Epithelial cell of proximal tubule (primary cell): ENCODE measurements at places on chromosomes 16 and 17. TPM values are rescaled to one million over a fixed set of nuclear protein-coding genes. Genes with fewer than 3 reads are reported as not detected.

KDM8 gene
- total RNA-seq: 2.6 and 13.8 TPM in 2 replicates

QRICH2 gene
- total RNA-seq: 0.69 and 2.0 TPM in 2 replicates

SLC7A5 gene
- 55.1 and 182 TPM in 2 replicates for total RNA-seq

HEXIM2 gene
- total RNA-seq: 3.0 and 6.1 TPM in 2 replicates

DPEP1 gene
- 0.65 and 5.0 TPM in 2 replicates for total RNA-seq

CDRT15L2 gene
- total RNA-seq: not detected in 2 replicates

SOX8 gene
- not detected in 2 replicates for total RNA-seq

EME1 gene
- total RNA-seq: 13.2 and 13.8 TPM in 2 replicates

HOXB3 gene
- total RNA-seq: 22.6 and 49.9 TPM in 2 replicates

C16orf74 gene
- 8.2 and 12.2 TPM in 2 replicates for total RNA-seq

CLEC19A gene
- not detected in 2 replicates for total RNA-seq

SYCE1L gene
- total RNA-seq: 2.4 and 10.7 TPM in 2 replicates

SCNN1G gene
- 0.07 and 0.17 TPM in 2 replicates for total RNA-seq

IL21R gene
- total RNA-seq: 0.29 TPM in 1 of 2 replicates, not detected in the other

ABCA9 gene
- under 0.01 TPM in 1 of 2 replicates, not detected in the other for total RNA-seq

GTF3C1 gene
- 67.9 and 73.2 TPM in 2 replicates for total RNA-seq

RBFOX1 gene
- total RNA-seq: not detected in 2 replicates

KRTAP4-5 gene
- not detected in 2 replicates for total RNA-seq

SEPTIN12 gene
- not detected in 2 replicates for total RNA-seq

ZNF48 gene
- total RNA-seq: 12.6 and 15.6 TPM in 2 replicates

LONP2 gene
- total RNA-seq: 21.6 and 23.7 TPM in 2 replicates

PRSS8 gene
- total RNA-seq: 27.4 and 53.6 TPM in 2 replicates

AURKB gene
- total RNA-seq: 136 and 165 TPM in 2 replicates

INO80E gene
- 86.9 and 108 TPM in 2 replicates for total RNA-seq
